ENCODE measurements at places on chromosomes 2 and 18.

GRCh38 chr2:215425021-215425782 is 10.7 kb downstream of the FN1 start:
- no peak for DNase-seq

DNA sequence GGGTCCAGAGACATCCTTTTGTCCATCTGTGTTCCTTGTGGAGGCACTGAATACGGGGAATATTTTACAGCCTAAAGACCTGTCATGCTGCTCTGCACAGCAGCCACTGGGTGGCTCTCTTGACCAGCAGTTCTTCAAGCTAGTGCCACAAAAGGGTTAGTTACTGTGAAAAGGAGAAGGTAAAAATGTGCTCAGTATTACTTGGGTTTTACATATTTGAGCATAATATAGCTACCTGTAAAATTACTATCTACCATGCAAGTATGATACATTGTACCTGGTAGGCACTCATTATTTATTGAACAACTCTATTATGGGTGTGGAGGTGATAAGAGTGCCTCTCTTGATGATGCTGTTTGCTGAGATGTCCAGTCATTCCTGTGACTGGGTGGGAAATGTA is 23.6 kb downstream of the FZD5 start:
- DNase-seq, result peak; percentile 42

DNA sequence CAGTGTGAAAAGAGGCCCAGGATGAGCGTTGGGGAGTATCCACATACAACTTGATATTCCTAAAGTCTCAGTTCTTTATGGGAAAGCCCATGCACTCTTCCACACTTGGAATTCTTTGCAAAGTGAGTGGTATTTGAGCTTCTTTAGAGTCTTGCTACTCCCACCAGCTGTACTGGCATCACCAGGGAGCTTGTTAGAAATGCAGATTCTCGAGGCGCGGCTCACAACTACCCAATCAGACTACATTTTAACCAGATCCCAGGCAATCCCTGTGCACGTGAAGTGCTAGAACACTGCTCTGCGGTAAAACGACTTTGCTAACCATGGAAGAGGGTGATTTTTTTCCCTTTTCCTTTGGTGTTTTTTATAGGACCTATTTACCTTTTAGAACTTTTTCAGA is 184.7 kb downstream of the NEDD4L start:
- DNase-seq, result no peak

DNA sequence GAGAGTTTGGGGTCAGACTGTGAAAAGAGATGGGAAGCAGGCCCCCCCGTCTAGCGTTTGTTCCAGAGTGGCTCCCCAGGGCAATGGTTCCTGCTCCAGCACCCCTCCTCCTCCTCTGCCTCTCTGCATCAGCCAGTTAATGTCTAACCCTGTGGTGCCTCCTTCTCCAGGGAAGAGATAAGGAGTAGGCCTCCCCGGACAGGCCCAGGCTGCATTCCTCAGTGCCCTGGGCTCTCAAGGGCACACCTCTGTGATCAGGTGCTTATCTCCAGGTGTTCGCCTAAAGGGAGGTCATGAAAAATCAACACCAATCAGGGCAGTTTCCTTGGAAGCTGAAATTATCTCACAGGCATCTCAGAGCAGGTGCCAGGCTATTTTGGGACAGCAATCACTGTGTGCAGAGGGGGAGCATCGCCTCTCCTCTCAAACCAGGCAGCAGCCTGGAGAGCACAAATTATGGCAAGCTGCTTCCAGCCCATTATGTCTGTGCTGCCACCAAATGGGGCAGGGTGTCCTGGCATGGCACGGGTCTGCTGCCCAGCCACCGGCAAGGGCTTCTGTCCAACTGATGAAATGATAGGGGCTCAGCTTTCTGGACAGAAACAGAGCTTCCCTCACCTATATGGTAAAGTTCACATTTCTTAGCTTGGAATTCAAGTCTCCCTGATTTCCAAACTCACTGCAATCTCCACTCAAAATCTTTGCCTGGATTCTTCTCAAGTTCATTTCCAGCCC is 255.8 kb upstream of the SLC14A2 start:
- DNase-seq, result no peak

DNA sequence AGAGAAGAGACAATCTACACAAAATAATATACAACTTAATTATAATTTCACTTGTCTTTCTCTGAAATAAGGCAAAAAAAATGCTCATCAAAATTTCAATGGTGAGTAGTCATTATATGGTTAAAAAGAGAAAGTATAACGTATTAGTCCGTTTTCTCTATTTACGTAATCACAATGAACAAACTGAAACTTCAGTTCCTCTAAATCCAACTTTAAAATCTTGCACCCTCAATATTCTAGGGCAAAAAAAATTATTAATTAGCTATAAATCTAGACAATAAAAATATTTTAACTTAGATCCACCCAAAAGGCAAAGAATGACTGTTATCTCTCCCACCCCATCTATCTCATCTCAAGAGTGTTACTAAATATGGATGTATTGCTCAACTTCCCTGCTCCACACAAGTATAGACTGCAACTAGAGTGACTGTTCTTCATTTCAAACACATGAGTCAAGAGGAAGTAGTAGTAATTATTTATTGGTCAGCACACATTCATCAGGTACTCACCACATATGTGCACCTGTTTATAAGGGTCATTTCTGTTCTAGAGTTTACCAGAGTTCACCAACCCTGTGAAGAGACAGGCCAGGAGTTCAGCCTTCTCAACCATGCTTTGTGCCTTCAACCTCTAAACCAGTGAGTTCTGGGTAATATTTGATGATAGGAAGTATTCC is 36.4 kb downstream of the STK39 start:
- no peak for DNase-seq

DNA sequence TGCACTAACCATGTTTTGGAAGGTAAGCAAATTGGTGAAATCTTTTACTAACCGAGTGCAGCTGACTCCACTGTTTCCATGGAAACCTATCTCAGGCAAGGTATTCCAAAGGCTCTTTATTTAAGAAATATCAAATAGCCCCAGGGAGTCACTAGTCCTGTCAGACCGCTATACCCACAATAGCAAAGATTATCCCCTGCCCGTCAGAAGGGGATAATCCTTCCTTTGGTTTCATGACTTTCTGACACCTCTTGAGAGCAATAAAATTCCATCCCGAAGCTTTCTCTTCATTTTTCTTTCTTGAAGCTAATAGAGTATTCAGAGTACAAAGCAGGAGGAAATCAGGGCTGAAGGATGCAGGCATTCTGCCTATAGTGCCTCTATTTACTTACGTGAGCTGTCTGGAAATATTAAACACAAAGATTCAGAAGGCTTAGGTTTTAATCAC is 34.7 kb upstream of the MAP2 start:
- no peak for DNase-seq

DNA sequence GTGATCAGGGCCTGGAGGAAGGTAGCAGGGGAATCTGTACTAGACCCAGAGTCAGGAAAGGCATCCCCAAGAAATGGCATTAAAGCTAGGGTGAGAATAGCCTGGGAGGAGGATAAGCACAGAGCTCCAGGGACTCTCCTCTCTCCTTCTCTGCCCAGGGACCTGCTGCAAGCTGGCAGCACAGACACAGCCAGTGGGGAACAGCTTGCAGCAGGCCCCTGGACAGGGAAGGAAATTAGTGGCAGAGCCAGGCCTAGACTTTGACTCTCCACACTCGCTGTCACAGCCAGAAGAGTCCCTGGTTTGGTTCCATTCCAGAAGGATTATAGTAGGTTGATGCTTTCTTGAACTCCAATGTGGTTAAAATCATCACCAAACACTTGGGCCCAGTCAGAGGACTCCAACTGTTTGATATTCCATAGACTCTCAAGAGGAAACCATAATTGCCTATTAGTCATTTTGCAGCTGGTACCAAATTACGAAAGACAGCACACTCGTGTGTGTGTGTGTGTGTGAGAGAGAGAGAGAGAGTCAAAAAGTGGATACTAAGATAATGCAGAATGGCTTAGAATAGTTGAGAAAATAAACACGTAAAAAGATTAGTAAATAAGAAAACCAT is 95.5 kb upstream of the ATP8B1 start:
- DNase-seq, result no peak

DNA sequence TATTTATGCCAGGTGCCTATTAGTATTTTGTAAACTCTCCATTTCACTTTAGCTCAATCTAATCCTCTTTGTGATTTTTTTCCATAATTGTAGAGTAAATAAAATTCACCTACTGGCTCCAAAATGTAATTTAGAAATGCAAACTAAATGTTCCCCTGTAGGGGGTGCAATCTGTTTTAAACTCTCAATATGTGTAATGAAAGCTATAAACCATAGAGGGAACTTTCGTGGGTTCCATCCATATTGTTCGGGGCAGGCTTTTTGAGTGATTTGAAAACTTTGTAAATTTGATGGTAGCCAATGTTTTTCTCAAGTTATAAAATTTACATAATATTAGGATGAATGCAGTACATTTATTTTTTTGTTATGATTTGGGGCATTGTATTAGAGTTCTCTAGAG is 49.4 kb downstream of the TSPYL6 start:
- no peak for DNase-seq

Measured in activated naive CD4-positive, alpha-beta T cell treated with anti-CD3 and anti-CD28 coated beads, Interleukin-2, amount 50 U/mL, for 16 hours (primary cell).